ENCODE measurements at places on chromosomes 2 and 18.

- DNase-seq: no peak
Measured at GRCh38 chr2:139813340-139813739, 1033.2 kb upstream of the NXPH2 start.

DNA sequence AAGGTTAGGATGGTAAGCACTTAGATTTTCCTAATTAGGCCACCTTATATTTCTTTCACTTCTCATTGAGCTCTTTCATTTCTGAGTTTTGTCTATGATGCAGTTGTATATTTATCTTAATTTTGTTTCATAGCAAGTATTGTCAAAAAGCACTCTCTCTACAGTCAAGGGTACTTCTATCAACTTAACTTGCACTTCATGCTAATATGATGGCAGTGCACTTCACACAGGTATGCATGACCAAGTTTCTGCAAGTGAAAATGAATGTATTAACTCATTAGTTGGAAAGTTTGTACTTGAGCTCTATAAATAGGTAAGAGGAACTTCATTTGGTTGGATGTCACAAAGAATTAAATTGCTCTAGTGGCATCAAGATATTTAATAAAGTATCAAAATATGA lies 51.5 kb upstream of the CDH19 start:
- DNase-seq: no peak

DNA sequence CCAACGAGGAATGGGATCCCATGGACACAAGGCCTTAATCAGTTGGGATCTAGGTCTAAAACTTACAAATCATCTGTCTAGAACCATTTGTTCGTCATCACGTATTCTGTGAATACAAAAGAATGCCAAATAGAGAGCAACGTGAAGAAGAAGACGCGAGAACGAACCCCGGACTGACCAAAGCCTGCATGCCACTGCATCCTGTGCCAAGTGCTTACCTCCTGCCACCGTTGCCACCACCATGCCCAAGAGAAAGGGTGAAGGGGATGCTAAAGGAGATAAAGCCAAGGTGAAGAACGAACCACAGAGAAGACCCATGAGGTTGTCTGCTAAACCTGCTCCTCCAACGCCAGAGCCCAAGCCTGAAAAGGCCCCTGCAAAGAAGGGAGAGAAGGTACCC lies 30.2 kb downstream of the ITSN2 start:
- no peak for DNase-seq

GRCh38 chr2:173496746-173497145 lies 142.1 kb downstream of the CDCA7 start:
- DNase-seq: no peak

DNA sequence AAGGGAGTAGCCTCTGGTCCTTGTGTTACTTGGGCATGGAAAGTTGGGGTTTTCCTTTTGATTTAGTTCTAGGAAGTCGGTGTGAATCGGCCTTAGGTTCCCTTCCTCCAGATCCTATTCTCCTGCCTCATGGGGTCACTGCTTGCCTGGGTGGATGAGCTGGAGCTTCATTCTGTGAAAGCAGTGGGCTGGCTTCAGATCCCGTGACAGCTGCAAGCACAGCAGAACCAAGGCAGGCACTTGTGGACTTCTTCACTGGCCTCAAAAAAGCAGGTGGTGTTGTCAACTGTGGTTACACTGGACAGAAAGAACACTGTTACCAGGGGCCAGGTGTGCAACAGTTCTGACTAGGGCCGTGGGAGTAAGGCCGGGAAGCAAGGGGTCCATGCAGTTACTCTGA lies 243.4 kb downstream of the LDLRAD4 start:
- DNase-seq: no peak

GRCh38 chr2:182642328-182642727 lies 73.7 kb upstream of the DNAJC10 start:
- DNase-seq: peak; percentile 14

DNA sequence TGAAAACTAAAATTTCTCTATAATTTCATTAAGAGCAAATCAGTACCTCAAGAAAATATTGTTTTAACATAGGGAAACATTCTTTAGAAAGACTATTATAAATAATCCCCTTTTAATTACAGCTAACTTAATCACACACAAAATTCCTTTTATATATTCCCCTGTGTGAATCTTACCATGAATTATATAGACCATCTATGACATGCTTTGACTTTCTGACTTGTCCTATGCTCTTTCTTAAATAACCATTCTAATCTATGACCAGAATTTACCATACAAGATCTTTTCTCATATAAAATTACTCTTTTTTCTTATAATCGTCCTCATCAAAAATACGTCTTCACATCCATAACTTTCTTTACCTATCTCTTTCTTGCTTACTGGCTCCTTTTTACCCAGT lies 824.2 kb upstream of the FAM98A start:
- no peak for DNase-seq

DNA sequence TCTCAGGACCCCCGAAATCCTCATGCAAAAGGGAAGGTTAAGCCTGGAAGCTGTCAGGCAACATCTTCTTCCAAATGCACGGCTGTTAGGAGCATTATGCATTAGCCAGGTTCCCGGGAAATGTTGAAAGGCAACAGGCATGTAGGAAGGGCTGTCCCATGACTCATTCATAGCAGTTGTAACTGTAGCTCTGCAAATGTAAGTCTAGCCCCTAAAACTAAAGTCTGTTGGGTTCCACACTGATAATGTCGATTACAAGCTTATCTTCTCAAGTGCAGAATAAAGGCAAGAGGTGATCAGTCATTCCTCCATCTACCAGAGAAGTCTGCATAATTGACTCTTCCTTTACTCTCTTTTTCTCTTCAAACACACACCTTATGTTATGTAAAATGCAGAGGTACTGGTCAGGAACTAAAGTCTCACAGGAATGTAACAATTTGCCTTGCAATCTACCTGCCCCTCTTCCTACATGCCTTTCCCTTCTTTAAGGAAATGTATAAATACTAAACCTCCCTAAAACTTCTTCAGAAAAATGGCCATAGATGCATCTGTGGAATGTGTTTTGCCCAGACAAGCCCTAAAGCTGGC lies 99.8 kb downstream of the AKAIN1 start:
- no peak for DNase-seq

- DNase-seq: no peak
Measured at GRCh38 chr2:127454595-127455565, 36.7 kb downstream of the PROC start.

DNA sequence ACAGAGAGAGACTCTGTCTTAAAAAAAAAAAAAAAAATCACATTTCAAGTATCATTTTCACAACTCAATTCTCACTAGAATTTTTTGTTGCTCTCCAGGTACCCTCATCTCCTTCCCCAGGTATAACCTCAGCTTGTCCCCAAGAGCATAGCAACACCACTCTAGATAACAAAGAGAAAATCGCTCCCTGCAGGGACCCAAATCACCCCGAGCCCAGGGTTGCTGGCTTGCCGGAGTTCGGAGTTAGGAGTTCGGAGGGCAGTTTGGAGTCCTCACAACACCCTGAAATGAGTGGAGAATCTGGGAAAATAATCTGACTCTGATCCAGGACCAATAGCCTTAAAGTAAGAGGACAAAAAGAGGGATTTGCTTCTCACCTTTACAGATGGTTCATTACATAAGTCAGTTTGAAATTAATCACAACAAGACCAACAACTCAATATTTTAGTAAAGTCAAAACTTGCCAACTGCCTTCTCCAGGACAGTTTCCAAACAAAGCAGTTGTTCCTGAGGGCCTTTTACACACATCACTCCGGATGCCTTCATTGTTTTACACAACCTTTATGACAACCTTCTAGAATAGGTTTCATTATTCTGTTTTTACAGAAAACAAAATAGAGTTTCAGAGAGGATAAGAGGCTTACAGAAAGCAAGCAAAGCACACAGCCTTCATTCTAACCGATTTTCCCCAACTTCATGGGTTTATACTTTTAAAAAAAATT lies 59.1 kb downstream of the C2orf76 start:
- DNase-seq: no peak

GRCh38 chr2:39523308-39524044 lies 86.4 kb upstream of the MAP4K3 start:
- DNase-seq: no peak

GRCh38 chr2:36245651-36246050 lies 109.9 kb upstream of the CRIM1 start:
- peak; percentile 65 for DNase-seq

DNA sequence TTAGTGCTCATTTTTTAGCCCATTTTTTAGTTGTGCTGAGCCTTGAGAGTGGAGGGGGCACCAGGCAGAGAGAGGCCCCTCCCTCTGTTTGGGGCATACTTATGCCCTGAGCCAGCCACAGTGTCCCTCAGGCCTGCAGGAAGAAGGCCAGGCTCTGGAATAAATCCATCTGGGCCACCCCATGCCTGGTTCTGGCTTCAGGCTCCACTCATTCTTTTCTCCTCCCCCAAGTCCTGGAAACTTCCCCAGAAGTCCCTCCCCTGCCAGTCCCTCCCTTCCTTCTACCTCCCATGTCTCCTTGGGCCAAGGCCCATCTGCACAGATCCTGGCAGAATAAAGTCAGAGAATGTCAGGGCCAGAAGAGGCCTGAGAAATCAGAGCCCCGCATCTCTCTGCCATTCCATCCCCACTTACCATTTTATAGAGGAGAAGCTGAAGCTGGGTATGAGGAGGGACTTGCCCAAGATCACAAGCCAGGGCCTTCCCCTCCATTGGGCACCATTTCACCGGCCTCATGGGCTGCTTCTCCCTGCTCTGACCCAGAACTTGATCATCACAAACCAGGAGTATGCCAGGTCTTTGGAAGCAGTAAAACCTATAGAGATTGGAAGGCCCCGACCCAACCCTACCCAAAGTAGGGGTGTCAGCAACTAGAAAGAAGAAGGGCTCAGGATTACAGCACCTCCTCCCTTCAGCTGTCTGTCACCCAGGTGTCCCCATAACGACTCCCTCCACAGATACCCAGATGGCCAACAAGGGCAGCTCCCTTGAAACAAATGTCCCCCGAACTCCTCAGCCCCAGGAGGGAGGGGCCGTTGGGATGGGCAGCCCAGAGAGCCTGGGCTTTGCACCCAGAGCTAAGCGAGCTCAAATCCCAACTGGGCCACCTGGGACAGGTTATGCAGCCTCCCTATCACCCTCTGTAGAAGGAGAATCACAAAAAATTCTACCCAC lies 108.4 kb downstream of the POLR1A start:
- no peak for DNase-seq

DNA sequence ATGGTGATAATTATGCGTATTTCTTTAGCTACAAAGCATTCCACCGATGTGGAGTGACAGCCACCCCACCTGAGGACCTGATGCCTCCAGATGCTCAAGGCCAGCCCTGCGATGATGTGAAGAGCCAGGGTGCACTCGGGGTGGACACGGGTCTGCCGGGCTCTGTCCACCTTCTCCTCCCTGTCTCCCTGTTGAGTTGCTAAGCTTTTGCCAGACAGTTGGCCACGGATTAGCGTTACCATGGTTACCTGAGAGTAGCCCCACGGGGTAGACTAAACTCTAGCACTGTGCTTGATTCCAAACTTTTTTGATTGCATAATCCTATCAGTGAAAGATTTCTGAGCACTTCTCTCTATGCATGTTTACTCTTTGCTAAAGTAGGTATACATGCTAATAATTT lies 86.2 kb downstream of the SMIM21 start:
- DNase-seq: no peak

DNA sequence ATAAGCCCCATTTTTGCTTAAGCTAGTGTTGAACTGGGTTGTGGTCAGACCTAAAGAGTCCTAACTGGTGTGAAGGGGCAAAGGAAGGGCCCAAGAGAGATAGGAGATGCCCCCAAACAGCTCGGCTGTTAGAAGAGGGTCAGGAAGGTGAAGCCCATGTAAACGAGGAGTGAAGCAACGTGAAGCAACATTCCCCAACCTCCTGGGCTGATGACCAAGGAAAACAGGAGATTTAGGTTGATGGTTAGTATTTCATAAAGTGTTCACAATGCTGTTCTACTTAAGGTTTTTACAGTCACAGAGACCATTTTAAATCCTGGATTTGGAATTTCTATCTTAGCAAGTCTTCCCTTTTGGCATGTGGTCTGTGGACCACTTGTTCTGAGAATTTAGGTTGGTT lies 144.0 kb upstream of the SERPINE2 start:
- DNase-seq: no peak

DNA sequence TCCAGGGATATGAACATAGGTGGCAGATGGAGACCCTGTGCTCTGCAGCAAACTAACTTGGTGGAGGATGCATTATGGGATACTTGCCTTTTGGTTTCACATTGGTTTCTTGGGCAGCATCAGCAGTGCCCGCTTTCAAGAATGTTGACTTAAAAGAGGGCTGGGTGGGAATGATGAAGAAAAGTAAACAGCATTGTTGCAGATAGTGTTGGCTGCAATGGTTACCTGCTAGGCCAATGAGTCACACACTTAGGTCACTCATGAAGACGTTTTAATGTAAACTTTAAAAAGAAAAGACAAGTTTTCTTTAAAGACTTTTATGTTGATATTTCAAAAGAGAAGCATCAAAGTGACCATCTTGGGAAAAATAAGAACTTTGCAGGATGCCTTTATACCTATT lies 26.1 kb upstream of the FAM237A start:
- no peak for DNase-seq
